ENCODE measurements at places on chromosomes 4 and X.

- DNase-seq: no peak
Observed at GRCh38 chrX:40448793-40449192, 132.0 kb upstream of the ATP6AP2 start.

DNA sequence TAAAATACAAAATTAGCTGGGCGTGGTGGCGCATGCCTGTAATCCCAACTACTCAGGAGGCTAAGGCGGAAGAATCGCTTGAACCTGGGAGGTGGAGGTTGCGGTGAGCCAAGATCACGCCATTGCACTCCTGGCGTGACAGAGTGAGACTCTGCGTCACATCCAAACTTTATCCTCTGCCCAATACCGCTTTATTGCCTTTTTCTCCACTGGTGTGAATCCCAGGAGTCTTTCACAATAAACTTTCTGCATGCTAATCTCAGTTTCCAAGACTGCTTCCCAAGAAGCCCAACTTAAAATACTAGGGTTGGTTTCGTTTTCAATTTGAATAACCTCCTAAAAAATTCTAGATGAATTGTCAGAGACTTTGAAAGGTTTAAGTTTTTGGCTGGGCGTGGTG, 27.2 kb upstream of the DHX15 start:
- no peak for DNase-seq

GRCh38 chrX:140766024-140766611, 56.6 kb downstream of the LINC00632 start:
- DNase-seq: no peak

DNA sequence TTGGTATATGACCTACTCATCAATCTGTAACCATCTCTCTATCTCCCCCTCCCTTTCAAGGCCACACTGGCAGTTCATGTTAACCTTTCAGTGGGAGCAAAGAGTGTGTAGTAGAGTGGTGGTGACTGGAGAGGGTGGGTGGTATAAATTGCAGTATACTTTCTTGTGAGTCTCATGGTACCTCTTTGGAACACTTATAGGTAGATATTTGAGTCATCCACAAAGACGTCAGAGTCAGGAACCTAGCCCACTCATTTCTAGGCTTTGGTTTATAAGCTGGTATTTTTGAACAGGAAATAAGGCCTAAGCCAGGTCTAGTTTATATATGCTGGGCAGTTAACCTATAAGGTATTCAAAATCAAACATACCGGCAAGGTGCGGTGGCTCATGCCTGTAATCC, 36.3 kb downstream of the RLIM start:
- DNase-seq: no peak

DNA sequence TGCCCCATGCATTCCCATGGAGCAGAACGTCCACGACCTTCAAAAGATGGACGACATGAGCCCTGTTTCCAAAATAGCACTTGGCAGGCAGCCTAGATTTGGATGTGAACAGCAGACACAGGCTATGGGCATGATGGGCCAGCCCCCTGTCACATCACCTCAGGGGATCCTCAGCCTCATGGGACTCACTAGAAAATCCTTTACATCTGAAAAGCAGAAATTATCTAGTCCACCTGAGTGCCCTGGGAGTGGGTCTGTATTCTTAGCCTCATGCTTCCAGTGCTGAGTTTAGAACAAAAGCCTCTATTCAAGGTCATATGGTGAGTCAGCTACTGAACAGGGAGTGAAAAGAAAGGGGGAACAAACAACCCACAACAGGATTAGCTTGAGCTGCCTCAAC, 35.8 kb downstream of the GRIA3 start:
- no peak for DNase-seq

GRCh38 chrX:11446949-11447348, 153.7 kb downstream of the AMELX start:
- no peak for DNase-seq

DNA sequence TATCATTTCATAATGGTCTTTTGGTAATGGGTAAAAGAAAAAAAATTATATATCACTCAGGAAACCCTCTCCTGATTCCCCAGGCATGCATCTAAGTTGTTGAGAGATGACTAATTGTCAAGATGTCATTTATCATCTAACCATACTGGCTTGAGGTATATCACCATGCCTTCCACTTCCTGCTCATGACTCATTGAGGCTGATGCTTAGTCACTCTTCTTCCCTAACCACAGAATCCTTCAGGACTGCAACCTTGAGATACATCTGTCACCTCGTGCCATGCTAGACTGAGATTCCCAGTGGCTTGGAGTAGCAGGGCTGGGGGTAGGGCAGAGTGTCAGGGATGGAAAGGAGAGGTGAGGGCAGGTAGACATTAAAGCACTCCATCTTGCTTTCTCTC, 782.5 kb upstream of the INTU start:
- DNase-seq: no peak

DNA sequence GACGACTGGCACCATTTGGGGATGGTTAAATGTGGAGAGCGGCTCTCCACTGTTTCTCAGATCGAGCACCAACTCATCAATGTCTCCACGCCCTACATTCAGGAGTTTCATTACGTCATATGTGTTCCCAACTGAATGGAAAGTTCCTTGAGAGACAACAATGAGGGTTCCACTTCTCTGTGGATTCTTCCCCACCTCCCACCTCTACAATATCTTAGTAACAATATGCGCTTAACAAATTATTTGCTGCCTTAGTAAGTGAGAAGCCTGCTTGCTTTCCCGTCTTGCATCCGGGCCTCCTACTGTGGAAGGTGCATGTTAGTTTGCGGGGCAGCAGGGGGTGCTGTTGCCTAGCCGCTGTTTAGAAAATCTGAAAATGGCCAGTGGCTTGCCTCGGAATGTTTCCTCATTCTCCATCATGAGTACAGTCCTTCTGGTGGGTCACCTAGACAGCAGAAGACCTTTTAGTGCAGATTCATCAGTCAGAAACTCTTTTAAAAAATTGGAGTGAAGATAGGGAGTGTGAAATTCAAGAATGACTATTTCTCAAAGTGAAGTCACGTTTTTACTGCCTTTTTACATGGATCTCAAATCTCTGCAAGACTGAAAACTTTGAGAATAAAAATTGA, 55.7 kb downstream of the PHOX2B start:
- DNase-seq: no peak

- no peak for DNase-seq
Observed at GRCh38 chr4:30840571-30840970, 120.4 kb downstream of the PCDH7 start.

- no peak for DNase-seq
Observed at GRCh38 chrX:39726771-39727170, 371.0 kb downstream of the BCOR start.

GRCh38 chrX:716136-716535, 85.5 kb downstream of the SHOX start:
- DNase-seq: no peak

GRCh38 chr4:19577097-19577496, 674.6 kb upstream of the SLIT2 start:
- no peak for DNase-seq

- no peak for DNase-seq
Observed at GRCh38 chr4:140808256-140808655, 52.1 kb upstream of the TBC1D9 start.

DNA sequence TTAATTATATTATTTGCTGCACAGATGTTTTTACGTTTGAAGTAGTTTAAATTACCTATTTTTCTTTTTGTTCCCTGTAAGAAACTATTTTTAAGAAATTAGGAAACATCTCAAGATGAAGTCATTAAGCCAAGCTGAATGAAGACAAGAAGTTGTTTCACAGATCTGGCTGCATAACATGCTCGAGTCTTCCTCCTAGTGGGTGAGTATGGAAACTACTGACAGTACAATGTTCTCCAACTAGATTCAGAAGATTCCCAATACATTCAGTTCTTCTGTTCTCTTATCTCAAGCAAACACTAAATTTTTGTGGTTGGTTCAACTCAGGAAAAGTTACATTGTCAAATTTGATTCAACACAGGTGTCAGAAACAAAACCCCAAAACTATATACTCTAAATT, 256.8 kb upstream of the VCX start:
- no peak for DNase-seq

- no peak for DNase-seq
Observed at GRCh38 chr4:18961266-18961665, 939.7 kb upstream of the LCORL start.

GRCh38 chrX:135315864-135316263, 6.6 kb downstream of the ETDC start:
- no peak for DNase-seq

- no peak for DNase-seq
Observed at GRCh38 chr4:116132946-116133345, 952.4 kb downstream of the TRAM1L1 start.

DNA sequence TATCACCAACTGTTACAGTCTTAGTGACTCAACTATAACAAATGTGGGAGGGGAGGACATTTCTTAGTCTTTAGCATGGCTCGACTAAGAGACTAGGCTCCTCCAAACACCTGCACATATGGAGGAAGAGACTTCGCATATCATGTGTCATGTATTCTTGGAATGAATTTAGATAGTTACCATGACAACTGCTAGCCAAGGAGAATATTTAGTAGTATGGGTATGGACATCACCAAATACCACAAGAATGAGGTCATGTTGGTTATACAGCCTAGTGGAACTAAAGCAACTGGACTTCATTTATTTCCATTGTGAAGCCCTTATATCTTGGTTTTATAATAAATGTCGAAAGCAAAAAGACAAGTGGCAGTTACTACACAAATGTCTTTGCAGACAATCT, 512.3 kb downstream of the CFAP47 start:
- no peak for DNase-seq

DNA sequence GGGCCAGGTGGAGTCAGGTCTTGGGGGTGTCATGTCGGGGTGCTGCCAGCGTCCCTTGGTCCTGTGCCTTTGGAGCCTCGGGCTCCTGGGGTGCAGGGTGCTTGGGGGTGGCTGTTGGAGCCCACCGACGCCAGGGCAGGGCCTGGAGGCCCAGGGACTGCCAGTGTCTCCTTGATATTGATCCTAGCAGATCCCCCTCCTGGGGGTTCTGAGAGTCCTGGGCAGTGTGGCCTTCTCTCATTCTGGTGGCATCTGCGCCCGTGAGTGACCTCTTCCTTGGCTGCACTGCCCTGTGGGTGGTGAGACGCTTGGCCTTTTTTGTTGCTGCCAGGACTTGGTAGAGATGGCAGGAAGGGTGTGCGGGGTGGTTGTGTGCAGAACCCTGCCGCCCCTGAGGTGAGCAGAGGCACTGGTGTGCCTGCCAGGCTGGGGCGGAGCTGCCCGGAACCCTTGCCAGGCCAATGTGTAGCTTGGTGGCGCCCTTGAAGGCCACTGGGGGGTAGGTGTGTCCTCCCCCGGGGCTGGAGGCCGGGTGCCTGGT, 7.0 kb downstream of the NAT8L start:
- DNase-seq: no peak

GRCh38 chrX:136171420-136171819, 24.1 kb downstream of the FHL1 start:
- DNase-seq: no peak

DNA sequence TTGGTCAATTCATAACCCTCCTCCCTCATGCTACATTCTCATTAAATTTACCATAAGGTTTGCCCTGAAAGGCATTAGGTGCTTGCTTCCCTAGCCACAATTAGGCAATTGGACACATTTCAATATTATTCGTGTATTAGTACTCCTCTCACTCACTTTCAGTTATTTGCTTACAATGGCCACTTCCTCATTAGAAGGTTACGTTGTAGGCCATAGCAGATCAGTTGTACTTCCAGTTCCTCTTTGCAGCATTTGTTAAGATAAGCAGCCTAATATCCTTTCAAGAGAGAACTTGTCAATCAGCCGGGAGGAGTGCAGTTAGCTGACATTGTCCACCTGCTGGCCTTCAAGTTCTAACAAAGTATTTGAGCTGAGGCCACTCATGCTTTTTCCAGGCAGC, 1017.2 kb downstream of the PCDH7 start:
- DNase-seq: no peak

- DNase-seq: no peak
Observed at GRCh38 chrX:23844502-23845138, 61.6 kb downstream of the SAT1 start.

DNA sequence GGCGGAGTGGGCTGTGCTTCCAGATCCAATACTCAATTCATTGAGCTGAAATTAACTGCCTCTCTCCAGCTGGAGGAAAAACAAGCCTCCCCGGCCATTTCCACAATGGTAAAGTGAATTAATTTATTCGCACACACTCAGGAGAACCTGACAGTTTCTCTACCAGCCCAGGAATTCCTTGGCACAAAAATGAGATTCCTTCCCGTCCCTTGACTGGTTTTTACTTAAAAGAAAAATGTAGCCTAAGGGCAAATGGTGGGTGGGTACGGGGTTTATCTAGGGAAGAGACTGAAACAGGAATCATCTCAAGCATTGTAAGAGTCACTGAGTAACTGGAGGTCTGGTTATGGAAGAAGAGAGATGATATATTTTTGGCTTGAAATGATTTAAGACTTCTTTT, 102.7 kb downstream of the VCX3A start:
- DNase-seq: no peak

DNA sequence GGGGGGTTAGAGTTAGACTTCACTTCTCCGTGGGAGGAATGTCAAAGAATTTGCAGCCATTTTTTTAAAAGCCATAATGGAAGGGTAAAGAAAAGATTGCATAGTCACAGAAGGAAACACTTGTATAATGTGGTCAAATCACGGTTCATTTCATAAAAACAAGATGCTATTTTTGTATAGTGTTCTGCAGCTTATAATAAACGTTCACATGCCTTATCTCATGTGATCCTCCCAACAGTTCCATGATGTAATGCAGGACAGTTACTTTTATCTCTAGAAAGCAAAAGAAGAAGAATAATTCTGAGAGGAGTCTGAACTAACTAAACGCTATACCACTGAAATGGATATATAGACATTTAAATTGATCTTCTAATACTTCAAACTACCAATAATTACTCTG, 71.3 kb upstream of the CAMK2D start:
- no peak for DNase-seq

GRCh38 chrX:70398899-70399298, 24.2 kb upstream of the GDPD2 start:
- no peak for DNase-seq

DNA sequence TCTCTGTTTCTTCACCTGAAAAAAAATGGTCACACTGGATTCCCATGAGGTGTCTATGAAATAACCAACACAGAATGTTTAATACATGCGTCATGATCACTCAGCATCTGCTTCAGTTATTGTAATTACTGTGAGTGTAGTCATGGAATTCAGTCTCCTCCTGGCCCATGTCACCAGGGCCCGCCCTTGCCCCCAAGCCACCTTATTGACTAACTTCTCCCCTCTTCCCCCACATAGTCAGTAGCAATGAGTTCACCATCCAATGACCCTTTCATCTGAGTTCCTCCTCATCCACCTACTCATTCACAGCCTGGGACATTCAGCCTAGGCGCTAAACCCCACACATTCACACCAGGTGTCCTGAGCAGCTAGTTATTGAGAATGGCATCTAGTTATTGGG, 15.6 kb downstream of the PNMA6F start:
- DNase-seq: no peak

DNA sequence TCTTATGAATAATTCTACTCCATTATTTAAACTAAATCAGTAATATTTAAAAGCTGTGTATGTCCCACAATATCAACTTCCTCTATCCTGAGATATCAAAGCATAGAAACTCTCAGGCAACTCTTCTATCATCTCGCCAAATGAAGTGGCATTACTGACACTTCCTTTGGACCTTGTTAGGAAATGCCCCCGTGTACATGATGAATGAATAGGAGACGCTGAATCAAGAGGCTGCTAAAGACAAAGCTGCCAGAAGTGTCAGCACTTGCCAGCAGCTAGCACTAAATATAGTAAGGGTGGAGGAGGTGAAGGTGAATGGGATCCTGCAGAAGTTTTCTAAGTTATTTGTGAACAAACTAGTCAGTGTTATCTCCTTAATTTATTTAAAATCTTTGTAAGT, 99.5 kb upstream of the BLTP1 start:
- no peak for DNase-seq

- no peak for DNase-seq
Observed at GRCh38 chr4:15149234-15149838, 147.1 kb downstream of the CPEB2 start.

Measured in cortex of kidney (tissue), 1 donor.